ENCODE measurements at places on chromosomes 3 and 15.

GRCh38 chr15:36430726-36431265 lies 148.6 kb upstream of the CDIN1 start:
- DNase-seq = no peak

GRCh38 chr3:197761784-197762183 lies 12.1 kb downstream of the FYTTD1 start:
- DNase-seq = no peak

- DNase-seq = peak; percentile 95
These were observed at the start of gene TRAIP for GRCh38 chr3:49856181-49857005. TRAIP (minus strand) TSS chr3:49856564; CDS start chr3:49856453, 111 bp downstream.

DNA sequence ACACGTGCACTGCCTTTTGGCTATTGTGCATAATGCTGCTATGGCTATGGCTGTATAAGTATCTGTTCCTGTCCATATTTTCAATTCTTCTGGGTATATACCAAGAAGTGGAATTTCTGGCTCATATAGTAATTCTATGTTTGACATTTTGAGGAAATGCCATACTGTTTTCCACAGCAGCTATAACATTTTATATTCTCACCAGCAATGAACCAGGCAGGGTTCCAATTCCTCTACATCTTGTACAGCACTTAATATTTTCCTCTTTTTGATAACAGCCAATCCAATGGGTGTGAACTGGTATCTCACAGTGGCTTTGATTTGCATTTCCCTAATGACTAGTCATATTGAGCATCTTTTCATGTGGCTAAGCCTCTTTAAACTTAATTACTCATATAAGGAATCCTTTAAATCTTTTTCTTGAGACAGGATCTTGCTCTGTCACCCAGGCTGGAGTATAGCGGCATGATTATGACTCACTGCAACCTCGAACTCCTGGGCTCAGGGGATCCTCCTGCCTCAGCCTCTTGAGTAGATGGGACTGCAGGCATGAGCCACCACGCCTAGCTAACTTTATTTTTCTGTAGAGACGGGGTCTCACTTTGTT lies 38.1 kb upstream of the IGDCC4 start:
- no peak for DNase-seq

DNA sequence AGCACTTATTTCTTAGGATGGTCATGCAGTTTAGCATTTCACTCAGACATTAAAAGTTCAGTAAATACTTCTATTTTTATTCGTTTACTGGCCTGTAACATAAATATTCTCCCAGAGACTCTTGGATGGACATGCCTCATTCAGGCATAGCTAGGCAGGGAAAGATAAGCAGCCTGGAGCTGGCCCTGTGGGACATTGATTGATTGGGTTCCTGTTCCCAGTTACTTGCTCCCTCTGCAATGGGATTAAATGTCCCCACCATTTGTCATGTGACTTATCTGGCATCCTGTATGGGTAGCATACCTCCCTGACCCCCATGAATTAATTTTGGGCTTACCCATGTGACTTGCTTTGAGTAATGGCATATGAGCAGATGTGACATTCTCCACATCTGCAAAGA lies 2.7 kb upstream of the SCAMP5 start:
- DNase-seq = no peak

GRCh38 chr15:91484141-91484540 lies 369.4 kb upstream of the SLCO3A1 start:
- no peak for DNase-seq

GRCh38 chr3:141096164-141096563 lies 45.0 kb downstream of the SPSB4 start:
- no peak for DNase-seq

GRCh38 chr3:170642882-170643601 lies 57.2 kb upstream of the SLC7A14 start:
- peak; percentile 44 for DNase-seq

- DNase-seq = no peak
These were observed 309.8 kb downstream of the VPS13C start for GRCh38 chr15:61750271-61751084.

DNA sequence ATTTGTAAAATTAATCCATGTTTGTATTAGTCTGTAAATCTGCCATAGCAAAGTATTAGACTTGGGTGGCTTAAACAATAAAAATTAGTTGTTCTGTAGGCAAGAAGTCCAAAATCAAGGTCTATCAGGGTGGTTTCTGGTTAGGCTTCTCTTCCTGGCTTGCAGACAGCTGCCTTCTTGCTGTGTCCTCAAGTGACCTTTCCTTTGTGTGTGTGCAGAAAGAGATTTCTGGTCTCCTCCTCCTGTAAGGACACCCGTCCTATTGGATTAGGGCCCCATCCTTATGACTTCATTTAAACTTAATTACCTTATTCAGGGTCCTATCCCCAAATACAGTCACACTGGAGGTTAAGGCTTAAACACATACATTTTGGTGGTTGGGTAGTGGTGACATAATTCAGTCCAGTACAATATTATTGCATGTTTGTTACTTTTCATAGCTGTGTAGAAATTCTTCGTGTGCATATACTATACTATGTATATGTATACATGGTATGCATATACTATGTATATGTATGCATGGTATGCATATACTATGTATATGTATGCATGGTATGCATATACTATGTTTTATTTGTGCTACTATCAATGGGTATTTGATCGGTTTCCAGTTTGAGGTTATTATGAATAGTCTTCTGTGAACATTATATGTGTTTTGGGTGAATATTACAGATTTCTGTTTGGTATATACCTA lies 57.9 kb upstream of the RNU6-1 start:
- DNase-seq = no peak

DNA sequence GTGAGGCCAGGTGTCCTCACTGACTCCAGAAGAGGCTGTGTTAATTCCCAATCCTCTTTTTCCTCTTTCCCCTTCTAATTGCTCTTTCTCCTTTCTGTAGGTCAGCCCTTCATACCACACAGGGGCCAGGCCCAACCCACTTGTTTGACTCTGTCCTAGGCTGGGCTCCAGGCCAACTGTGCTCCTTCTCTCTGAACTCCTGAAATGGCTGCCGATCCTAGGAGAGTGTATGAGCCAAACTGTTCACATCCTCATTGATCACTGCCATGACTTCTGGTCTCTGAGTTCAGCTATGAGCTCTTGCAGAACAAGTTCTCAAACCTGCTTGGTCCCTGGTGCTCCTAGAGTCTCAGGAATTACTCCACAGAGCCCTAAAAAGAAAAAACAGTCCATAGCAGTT lies 145.1 kb downstream of the VGLL4 start:
- DNase-seq = peak; percentile 54

GRCh38 chr15:42491539-42492225 lies 741 bp upstream of the ZNF106 start:
- no peak for DNase-seq

DNA sequence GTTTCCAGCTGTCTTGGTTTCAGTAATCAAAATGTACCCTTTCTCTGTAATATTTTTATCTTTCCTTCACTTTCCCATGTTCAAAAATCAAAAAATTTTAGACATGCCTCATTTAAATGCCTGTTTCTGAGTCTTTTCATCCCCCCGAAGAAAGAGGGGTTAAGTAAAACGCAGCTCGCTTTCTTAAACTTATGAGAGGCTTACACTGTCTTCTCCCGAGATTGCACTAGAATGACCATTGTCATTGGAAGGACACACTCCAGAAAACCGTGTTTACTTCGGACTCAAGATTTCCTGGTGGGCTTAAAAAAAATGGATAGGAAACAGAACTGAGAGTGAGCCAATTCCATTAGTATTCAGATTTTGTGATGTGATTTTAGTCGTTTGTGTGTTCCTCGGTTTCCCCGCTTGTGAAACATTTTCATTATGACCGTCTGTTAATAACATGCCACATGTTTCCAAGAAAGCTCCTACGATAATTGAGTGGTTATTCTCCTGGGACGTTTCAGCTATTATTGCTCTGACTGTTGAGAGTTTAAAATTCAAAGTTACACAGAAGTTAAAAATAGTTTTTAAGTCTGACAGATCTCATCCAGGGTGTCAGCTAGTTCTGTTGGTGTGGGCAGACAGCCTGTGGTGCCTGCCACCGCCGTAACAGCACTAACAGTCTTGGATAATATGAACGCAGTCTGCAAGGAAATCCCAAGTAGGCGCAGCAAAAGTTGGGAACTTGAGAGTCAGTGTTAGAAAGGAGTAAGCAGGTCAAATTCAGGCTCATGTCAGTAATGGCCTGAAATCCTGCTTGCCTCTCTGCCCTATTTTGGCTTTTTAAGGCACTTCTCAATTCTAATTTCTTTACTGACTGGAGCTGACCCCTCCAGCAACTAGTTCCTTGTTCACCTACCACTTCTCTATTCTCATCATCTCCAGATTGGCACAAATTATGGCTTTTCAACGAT lies 1.5 kb downstream of the CRYBG3 start:
- DNase-seq = peak; percentile 9

Measured in heart right ventricle (tissue), 16 donors.